RWPE2 (cell line): ENCODE measurements at places on chromosomes 5 and 9.
A peak's percentile ranks its signal among the peaks of the same experiment; 100 is the strongest.

GRCh38 chr9:88007291-88007650 lies 32.9 kb upstream of the CDK20 start:
- DNase-seq: no peak

DNA sequence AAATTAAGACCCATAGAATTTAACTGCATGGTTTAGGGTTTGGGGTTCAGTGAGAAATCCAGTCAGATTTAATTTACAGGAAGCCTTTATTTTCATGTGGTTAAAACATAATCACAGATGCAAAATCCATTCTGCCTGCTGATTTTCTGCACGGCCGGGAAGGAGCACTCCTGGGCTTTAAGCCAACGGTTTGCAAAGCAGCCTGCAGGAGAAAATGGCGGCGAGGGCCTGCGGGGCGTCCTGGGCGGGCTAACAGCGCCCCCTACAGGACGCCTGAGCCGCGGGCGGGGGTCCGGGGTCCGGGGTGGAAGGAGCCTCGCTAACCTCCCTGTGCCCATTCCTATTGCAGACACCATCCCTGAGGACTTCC lies 47.6 kb downstream of the THBS4 start:
- DNase-seq: no peak

DNA sequence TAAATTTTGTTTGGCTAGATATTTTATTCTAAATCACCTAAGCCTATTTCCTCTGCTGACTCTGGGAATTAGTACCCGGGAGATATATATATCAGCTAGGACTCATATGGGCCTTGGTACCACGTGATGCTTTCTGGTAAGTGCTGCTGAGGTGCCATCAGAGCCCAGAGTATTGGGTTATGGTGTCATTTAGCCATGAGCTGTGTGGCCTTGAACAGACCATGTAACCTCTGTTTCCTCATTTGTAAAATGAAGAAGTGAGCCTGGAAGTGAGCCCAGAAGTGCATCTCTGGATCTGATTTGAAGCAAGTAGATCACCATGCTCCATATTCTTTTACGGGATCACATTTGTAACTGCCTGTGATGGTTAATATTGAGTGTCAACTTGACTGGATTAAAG lies 126.1 kb downstream of the GPBP1 start:
- no peak for DNase-seq

DNA sequence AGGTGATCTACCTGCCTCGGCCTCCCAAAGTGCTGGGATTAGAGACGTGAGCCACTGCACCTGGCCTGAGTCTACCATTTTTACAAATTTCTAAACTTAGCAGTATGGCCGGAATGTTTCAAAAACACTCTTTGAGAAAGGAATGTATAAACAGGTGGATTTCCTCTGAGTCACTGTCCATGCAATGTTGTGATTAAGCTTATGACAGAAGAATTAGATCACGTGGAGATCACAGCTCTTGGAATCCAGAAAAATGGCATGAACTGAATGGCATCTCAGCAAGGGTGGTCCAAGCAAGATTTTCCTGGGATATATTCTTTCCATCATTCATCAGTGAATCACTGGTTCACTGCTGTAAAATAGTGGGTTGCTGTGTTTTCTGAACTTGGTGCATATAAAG lies 865.0 kb downstream of the PTPRD start:
- DNase-seq: no peak

GRCh38 chr9:37753489-37754190 lies at the start of gene TRMT10B:
Gene TRMT10B, plus strand, starts transcription at chr9:37753805. Its CDS starts 8,127 bp downstream, at chr9:37761932.
- peak; percentile 62 for DNase-seq

DNA sequence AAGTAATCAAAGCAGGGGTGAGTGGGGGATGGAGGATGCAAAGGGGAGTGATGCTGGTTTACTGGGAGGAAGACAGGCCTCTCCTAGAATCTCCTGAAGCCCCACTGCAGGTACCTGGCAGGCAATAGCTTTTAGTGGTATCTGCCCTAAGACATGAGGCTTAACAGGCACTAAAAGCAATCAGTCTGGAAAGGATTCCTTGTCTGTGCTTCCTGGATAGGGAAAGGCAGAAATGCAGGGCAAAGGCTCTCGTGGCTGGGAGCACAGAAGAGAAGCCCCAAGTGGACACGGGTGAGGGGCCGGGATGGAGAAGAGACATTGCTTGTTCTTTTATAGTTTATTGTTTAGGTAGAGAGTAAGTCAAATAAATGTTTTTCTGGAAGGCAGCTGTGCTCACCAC lies 40.1 kb downstream of the CCNJL start:
- DNase-seq: no peak

DNA sequence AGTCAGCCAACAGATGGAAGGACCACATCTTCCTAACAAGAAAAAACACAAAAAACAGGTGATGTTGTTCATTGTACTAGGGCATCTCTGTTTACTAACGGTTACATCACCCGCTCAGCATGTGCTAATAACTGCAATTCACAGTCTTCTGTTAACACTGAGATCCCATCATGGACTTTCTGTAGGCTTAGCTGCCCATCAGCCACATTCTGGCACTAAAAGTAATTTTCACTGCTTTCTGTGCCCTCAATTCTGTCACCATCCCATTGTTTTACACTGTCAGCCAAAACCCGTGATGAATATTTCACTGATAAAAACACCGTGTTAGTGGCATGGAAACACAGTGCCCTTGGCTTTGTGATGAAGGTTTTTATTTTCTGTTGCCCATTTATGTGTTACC lies 64.6 kb downstream of the CAST start:
- no peak for DNase-seq

DNA sequence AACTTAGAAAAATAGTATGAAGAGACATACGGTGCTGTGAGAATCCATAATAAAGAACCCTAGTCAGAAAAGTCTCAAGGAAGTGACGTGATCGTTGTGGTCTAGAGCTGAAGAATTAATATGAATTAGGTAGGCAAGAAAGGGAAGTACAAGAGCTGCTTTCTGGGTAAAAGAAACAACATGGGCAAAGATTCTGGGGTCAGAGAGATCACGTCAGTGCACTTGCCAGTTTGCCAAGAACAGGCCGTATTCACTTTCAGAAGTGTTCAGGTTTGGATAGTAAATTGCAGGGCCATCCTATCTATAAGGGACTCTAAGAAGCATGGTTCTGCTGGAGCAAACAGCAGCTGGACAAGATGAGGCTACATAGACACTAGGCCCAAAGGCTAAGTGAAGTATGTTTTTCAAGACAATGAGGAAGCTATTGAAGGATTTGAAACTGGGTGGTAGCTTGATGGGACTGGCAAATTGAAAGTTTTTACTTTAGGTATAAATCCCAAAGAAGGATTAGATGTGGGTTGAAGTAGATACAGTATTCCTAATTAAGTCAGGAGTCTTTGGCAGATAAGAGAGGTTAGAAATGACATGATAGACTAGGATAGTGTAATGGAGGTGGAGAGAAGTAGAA lies 4.8 kb upstream of the CHD1 start:
- no peak for DNase-seq

GRCh38 chr9:68462105-68462775 lies 78.4 kb downstream of the TMEM252 start:
- no peak for DNase-seq

GRCh38 chr5:72630721-72631120 lies 123.5 kb upstream of the ZNF366 start:
- no peak for DNase-seq

DNA sequence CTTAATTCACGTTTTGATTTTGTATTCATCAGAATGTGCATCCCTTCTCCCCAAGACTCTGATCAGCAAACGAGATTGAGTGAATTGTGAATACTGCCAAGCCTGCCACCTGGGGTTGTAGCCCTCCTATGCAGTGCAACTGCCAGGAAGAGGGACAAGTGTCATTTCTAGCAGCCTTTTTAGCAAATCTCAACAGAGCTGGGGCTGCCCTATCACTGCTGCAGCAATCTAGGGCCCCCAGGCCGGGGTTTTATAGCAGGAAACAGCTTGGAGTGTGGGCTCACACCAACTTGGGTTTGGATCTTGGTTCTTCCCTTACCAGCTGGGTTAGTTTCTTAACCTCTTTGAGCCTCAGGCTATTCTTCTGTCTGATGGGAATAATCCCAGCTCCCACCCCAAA lies 4.0 kb downstream of the CSF1R start:
- no peak for DNase-seq

- DNase-seq: no peak
These were observed 335.8 kb upstream of the TRPC7 start for GRCh38 chr5:136701191-136701590.

- DNase-seq: no peak
These were observed 56.1 kb downstream of the DOCK8 start for GRCh38 chr9:270657-271237.
